ENCODE measurements at places on chromosomes 1 and 21.

GRCh38 chr1:172180501-172181285 is 239.8 kb upstream of the C1orf105 start:
- DNase-seq, result no peak

- no peak for DNase-seq
Observed at GRCh38 chr1:24673341-24673740, 30.2 kb downstream of the SRRM1 start.

DNA sequence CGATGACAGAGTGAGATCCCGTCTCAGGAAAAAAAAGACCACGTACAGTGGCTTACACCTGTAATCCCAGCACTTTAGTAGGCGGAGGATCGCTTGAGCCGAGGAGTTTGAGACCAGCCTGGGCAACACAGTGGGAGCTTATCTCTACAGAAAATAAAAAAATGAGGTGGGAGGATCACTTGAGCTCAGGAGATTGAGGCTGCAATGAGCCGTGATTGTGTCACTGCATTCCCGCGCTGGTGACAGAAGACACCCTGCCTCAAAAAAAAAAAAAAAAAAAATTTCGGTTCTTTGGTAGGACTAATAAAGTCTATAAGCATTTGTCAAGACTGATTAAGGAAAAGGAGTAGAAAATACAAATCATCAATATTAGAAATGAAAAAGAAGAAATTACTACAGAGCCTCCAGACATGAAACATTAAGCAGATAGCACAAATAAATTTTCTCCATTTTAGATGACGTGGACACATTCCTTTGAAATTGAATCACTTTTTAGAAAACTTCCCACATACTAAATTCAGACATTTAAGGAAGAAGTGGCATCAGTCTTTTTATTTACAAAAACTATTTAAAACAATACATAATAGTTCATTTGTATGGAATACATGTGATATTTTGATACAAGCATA is 30.4 kb downstream of the MORC3 start:
- no peak for DNase-seq

- DNase-seq, result peak; percentile 78
Observed at GRCh38 chr1:165354739-165355138, 1.8 kb downstream of the LMX1A start.

DNA sequence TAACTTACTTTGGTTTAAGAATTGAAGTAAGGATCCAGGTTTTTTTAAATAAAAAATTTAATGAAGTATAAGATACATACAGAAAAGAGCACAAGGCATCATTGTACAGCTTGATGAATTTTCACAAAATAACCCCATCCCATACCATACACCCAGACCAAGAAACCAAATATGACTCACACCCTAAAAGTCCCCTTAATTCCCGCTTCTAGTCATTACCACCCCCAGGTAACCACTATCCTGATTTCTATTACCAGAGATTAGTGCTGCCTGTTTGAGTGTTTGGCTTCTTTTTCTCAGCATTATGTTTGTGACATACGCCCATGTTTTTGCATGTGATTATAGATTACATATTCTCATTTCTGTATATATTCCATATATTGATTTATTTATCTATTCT is 98.5 kb upstream of the HIVEP3 start:
- no peak for DNase-seq

DNA sequence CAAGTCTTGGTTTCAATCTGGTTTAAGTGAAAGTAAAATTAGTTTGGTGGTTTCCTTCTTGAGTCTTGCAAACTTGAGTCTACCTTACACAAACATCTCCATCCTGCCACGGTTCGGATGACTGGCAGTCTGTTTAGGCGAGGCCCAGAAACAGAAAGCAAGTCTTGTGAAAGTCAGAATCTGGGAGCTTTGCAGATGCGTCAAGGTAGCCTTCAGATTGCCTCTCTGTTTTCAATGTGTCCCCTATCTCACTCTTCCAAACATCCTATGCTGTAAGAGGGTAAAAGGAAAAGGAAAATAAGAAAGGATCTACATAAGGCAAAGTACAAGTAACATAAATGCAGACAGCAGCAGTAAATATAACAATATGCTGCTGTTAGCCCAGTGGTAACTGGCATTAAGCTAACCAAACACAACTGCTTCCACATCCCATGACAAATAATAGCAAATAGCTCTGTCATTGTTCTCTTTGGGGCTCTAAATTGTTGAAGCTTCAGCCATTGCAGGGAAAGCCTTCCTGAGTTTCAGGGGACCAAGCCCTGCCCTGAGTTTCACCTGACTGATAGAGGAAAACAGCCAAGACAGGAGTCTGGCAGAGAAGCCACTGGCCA is 26.2 kb upstream of the C1orf105 start:
- no peak for DNase-seq

GRCh38 chr1:228407106-228408040 is 738 bp upstream of the TRIM11 start:
- DNase-seq, result no peak

- no peak for DNase-seq
Observed at GRCh38 chr1:46401154-46401913, 7.2 kb downstream of the FAAH start.

DNA sequence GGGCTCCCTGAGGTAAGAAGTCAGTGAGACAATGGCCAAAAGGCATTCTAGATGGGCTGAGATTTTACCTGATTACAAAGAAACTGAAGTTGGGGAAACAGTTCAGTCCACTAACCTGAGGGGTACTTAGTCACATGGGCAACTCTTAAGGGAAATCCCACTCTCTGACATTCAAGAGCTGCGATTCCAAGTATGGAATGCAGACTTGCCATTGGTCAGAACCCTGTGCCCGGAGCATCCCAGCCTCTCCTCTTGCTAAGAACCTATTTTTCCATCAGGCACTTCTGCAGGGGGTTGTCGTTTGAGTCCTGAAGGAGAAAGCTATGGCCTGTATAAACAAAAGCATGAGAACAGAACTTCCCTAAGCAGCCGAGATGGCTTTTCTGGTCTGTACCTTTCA is 434.9 kb upstream of the DAB1 start:
- DNase-seq, result no peak

DNA sequence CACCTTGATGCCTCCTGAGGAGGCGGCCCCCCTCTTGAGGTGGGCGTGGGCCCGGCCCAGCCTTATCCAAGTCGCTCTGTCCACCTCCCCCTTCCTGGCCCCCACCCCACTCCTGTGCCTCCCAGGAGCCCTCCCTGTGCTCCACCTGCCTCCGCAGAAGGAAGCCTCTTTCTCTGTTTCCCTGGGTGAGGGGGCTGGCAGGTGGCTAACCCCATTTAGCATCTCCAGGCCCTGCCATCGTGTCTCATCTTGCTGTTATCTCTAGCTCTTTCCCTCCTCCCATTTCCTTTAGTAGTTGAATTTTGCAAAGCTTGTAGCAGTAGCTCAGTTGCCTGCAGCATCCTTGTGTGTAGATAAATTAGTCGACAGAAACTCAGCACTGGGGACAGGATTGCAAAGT is 7.2 kb downstream of the RNF187 start:
- DNase-seq, result no peak

GRCh38 chr1:21020151-21020550 is 156.5 kb downstream of the EIF4G3 start:
- no peak for DNase-seq

DNA sequence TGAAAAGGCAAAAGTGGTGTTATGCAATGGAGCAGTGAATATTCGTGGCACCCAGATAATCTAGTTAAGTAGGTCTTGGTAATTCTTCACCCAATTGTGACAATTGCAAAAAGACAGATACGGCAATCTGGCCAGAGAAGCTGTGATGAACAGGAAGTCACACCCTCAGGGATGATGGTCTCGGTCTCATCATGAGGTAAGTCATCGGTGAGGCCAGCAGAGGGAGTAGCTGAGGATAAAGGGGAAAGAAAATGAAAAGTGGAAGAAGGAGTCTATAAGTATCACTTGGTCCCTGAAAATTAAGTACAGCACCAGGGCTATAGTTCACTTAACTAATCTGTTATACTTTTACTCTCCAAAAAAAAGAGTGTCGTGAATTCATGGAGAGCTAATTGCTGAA is 258.8 kb upstream of the NCAM2 start:
- no peak for DNase-seq

GRCh38 chr1:27342778-27343638 is 1.2 kb downstream of the SYTL1 start:
- no peak for DNase-seq

DNA sequence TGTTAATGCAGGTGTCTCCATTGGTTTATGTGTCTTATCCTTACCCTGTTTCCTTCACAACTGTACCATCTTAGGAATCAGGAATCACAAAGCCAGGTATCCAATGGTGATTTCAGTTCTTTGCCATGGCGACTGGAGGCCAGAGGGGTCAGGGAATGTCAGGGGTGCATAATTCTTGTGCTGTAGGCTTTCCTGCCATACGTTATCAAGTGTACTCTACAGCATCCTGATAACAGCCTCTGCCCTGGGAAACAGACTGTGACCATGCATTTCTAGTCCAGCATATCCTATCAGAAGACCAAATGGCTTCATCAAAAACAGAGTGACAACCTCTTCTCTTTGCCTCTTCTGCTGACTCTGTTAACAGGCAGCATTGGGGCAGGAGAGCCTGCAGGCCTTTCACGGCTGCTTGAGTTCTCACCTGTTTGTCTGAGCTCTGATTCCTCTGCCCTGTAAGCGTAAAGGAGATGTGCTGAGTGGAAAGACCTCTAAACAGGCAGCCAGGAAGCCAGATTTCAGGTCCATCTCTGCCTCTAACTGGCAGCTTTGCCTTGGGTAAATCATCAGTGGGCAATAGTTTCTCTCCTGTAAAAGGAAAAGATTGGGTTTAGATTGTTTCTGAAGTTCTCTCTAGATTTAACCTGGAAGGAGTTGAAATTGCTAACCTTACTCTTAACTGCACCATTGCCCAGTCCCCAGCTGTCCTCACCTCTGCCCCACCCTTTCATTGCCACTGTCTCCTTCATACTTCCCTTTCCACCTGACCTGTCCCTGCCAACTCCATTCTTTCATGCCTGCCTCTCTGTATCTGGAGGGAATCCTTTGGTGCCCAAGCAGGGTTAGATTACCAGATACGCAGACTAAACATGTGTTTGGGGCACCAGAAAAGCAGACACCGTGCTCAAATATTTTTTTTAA is 80.2 kb downstream of the LRRC8D start:
- no peak for DNase-seq

GRCh38 chr1:117205368-117205767 is 5.4 kb downstream of the VTCN1 start:
- DNase-seq, result no peak

GRCh38 chr1:169387399-169387798 is 19.4 kb downstream of the BLZF1 start:
- DNase-seq, result no peak

GRCh38 chr1:155022136-155022926 is 11.2 kb downstream of the DCST2 start:
- no peak for DNase-seq

DNA sequence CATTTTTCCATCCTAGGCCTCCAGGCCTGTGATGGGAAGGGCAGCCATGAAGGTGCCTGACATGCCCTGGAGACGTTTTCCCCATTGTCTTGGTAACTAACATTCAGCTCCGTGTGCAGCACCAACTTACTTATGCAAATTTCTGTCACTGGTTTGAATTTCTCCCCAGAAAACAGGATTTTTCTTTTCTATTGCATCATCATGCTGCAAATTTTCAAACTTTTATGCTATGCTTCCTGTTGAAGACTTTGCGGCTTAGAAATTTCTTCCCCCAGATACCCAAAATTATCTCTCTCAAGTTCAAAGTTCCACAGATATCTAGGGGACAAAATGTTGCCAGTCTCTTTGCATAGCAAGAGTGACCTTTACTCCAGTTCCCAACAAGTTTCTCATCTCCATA is 25.2 kb upstream of the SELE start:
- no peak for DNase-seq

GRCh38 chr1:21652101-21652936 is 16.8 kb downstream of the RAP1GAP start:
- DNase-seq, result no peak

DNA sequence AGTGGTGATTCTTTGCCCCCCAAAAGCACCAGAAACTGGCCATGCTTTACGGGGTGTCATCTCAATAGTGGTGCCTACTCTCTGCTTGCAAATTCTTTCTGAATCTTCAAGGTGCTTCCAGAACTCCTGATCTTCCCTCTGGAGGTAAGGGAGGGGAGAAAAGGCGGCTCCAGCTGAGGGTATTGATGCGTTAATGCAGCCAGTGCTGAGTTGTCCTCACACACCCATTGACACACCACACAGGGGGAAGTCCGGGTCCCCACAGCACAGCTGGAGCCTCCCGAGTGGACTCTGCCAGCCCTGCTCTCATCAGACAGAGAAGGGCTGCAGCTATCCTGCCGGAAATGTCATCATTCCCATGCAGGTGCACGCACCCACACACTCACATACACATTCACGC is 1.2 kb downstream of the VSIG8 start:
- DNase-seq, result no peak

DNA sequence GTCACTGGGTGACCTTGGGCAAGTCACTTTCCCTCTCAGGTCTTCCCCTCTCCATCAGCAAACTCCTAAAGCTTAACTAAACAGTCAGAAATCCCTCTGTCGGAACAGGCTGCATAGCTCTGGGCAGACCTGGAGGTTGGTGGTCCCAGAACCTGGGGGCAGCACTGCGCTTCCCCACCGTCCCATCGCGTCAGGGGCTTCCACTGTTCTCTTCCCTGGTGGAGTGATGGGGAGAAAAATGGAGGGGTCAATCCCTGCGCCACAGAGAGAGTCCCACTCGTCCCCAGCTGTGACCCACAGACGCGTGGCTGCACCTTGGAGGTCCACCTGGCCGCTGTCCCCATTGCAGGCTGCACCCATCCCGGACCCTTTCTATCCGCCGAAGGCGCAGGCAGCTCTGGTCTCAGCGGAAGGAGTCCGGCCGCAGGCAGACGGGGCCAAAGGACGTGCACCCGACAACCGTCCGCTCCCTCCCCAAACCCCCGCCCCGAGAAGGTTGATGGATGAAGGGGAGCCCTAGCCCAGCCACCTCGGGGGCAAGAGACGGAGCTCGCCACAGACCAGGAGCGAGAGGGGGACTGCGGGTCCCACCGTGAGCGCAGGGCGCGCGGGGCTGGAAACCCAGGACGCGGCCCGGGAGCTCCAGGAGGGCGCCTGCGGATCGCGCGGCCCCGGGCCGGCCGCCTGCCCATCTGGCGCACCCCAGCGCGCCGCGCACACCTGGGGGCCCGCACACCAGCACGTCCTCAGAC is 588 bp upstream of the WNT3A start:
- DNase-seq, result peak; percentile 87

DNA sequence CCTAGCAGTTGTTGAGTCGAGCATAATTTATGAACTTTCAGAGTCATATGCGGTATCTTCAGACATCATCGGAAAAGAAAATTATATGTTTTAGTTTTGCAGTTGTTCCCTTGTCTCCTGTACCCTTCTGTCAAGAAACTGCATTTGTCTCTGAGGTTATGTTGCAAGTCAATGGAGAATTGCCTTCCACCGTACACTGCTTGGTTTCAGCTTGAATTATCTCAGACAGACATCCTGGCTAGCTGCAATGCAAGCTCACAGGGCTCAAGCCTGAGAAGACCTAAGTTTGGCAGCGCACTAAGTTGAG is 156.0 kb downstream of the NFIA start:
- no peak for DNase-seq

GRCh38 chr1:50633465-50633864 is 210.2 kb upstream of the DMRTA2 start:
- no peak for DNase-seq

- no peak for DNase-seq
Observed at GRCh38 chr1:23727362-23727811, 15.9 kb upstream of the ELOA start.
